T-helper 2 cell treated with Interferon-gamma antibody and Interleukin-4, amounts not matched to agents 100 ng/mL and 5 ng/mL, for 36 hours (primary cell): ENCODE measurements at places on chromosomes 7 and 10. TPM values are rescaled to one million over a fixed set of nuclear protein-coding genes. Genes with fewer than 3 reads are reported as not detected.

The CACNA2D1 gene
- total RNA-seq: not detected in 2 replicates

The ADARB2 gene
- total RNA-seq: not detected in 2 replicates

The NCAPG2 gene
- 126 and 128 TPM in 2 replicates for total RNA-seq

The TFPI2 gene
- total RNA-seq: not detected in 2 replicates

The CEP55 gene
- 72.5 and 73.1 TPM in 2 replicates for total RNA-seq

The AKR1C3 gene
- 2.6 and 3.8 TPM in 2 replicates for total RNA-seq

The TSPAN12 gene
- not detected in 2 replicates for total RNA-seq

The NPM3 gene
- total RNA-seq: 36.3 and 40.0 TPM in 2 replicates

The MIOS gene
- 17.5 and 18.2 TPM in 2 replicates for total RNA-seq

The PTPRZ1 gene
- total RNA-seq: not detected in 2 replicates

The NKX1-2 gene
- not detected in 2 replicates for total RNA-seq

The GPR37 gene
- total RNA-seq: not detected in 2 replicates

The TM9SF3 gene
- total RNA-seq: 76.7 and 81.1 TPM in 2 replicates

The ZNF425 gene
- 1.2 and 1.4 TPM in 2 replicates for total RNA-seq

The GJD4 gene
- total RNA-seq: not detected in 2 replicates

The PRTFDC1 gene
- 0.18 and 0.36 TPM in 2 replicates for total RNA-seq
